CD4-positive, alpha-beta T cell treated with Interleukin-17A for 1 hour (primary cell): ENCODE measurements at places on chromosomes 12 and 14.

DNA sequence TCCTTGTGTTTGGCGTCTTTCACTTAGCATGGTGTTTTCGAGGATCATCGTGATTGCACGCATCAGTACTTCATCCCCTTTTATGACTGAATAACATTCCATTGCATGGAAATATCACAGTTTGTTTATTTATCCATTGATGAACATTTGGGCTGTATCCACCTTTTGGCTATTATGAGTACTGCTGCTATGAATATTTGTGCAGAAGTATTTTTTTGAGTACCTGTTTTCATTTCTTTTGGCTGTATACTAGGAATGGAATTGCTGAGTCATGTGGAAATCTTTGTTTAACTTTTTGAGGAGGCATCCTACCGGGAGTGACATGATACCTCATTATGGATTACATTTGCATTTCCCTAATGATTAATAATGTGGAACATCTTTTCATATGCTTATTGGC, 66.4 kb downstream of the WNK1 start:
- no peak for DNase-seq

GRCh38 chr12:57543581-57543980, 3.4 kb downstream of the DCTN2 start:
- no peak for DNase-seq

GRCh38 chr14:103746701-103747100, 31.1 kb downstream of the ZFYVE21 start:
- DNase-seq = no peak

DNA sequence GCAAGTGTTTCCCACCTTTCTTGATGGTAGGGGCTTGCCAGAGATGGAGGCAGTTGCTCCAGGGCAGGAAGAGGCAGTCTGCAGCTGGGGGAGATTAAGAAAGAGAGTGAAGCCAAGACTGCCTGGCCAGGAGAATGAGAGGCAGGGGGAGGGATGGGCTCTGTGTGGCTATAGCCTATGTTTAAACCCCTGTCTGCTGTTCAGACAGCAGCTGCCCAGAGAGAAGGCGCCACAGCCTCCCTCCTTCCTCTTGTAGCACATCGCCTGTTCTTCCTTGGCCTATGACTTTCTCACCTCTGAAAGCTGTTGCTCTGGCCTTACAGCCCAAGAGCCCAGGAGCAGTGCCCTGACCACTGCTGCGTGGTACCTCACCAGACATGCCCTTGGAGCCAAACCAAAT, 61.7 kb downstream of the EMP1 start:
- no peak for DNase-seq

DNA sequence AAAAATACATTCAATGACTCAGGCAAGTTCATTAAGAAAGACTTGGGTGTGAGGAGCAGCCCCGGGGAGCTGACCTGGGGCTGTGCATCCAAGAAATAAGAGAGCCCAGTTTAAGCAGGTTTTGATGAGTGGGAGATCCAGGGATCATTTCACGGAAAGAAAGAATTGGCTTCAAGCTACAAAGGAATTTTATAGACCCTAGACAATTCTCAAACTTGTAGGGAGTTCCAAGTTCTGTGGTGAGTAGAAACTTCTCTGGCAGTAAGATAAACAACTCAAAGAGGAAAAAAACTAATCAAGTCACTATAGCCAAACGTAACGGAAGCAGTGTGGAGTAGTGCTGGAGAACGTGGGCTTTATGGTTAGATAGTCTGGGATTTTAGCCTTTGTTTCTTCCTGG, 175.7 kb upstream of the DDHD1 start:
- DNase-seq = no peak

DNA sequence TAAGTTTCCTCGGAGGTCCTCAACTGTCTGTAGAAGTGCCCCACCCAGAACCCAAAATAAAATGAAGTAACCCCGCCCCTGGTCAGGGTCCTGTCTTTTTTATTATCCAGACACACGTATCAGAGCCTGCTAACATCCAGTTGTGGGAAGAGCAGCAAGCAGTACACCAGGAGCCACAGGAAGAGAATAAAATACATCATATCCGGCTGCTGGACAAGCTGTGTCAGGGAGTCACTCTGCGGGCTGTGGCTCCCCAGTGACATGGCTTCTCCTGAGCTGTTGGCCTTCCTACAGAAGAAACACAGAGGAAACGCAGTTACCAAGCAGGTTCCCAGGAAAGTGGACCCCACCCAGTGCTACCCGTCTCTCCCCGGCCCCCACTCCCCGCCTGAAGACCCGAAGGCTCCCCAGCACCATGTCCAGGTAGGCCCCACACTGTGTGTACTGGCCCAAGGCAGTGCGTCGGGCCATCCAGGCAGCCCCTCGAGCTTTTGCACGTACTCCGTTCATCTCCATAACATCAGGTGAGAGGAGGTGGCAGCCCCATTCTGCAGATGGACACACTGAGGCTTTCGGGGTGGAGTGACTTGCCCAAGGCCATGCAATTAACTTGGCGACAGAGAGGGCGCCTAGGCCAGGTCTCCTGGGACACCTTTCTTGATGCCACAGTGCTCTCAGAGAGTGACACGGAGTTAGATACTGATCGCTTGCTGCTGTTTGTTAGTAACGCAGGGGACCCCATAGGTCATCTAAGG, 34.3 kb upstream of the DICER1 start:
- no peak for DNase-seq

GRCh38 chr12:75508159-75508558, 3.2 kb downstream of the KRR1 start:
- DNase-seq = no peak

- DNase-seq = no peak
Measured at GRCh38 chr12:84638811-84639368, 273.7 kb downstream of the SLC6A15 start.

GRCh38 chr14:42190744-42191143, 584.1 kb downstream of the LRFN5 start:
- no peak for DNase-seq

DNA sequence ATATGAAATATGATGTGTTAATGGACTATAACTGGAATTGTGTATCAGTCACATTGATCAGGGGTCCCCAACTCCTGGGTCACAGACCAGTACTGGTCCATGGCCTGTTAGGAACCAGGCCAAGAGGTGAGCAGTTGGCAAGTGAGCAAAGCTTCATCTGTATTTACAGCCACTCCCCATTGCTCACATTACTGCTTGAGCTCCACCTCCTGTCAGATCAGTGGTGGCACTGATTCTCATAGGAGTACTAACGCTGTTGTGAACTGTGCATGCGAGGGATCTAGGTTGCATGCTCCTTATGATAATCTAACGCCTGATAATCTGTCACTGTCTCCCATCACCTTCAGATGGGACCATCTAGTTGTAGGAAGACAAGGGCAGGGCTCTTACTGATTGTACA, 72.3 kb downstream of the CDK17 start:
- no peak for DNase-seq

DNA sequence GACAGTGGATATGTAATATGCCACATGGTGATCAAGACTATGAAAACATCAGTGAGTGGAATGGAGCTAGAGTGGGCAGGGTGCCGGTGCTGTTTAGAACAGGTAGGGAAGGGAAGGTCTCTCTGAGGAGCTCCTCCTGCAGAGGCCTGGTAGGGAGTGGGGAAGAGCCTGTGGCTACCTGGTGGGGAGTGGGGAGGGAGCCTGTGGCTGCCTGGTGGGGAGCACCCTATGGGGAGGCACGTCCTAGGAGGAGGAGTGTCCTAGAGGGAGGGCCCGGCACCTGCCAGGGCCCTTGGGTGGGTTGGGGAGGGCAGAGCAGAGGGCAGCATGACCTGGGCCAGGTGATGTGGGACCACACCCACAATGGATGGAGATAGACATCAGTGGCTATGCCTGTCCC, 122.6 kb downstream of the ADGRD1 start:
- no peak for DNase-seq

GRCh38 chr12:48956279-48957140, 777 bp downstream of the ARF3 start:
- DNase-seq = peak; percentile 57

DNA sequence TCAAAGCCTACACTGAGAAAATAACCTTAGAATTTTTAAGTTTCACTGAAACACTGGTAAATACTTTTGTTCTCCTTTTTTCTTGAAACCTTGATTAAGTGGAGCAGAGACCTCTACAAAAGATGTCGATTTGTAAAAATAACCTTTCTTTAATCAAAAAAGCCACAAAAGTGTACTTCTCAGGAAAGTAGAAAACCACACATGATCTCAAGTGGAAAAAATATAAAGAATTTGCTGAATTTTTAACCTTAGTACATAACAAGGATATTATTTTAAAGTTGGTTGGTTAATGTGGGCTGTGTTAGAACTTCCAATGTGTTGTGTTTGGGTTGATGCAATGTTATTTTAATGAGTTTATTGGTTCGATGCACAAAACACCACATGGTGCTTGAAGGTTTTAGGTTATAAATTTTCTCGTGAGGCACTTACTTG, 8.6 kb downstream of the LGR5 start:
- DNase-seq = no peak

GRCh38 chr12:69779928-69780327, 41.3 kb downstream of the RAB3IP start:
- no peak for DNase-seq

GRCh38 chr12:12941450-12942350, 10.3 kb downstream of the GPRC5D start:
- DNase-seq = no peak

DNA sequence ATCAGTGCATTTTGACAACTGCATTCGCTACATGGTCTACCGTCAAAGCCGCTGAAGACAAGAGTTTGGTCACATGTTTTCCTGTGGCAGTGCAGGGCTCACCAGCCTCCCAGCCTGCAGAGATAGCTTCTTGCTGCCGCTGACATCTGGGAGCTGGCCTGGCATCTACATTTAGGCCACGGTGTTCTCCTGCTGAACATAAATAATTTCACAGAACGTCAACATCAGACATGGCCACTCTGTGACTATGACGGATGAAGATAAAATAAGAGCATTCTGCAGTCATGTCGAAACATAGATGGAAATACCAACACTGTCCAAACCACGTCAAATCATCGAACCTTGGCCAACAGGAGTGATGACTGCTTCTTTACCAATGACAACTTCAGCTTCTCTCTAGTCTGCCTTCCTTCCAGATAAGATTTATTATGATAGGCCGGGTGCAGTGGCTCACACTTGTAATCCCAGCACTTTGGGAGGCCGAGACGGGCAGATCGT, 91.2 kb downstream of the TNFAIP2 start:
- DNase-seq = no peak

DNA sequence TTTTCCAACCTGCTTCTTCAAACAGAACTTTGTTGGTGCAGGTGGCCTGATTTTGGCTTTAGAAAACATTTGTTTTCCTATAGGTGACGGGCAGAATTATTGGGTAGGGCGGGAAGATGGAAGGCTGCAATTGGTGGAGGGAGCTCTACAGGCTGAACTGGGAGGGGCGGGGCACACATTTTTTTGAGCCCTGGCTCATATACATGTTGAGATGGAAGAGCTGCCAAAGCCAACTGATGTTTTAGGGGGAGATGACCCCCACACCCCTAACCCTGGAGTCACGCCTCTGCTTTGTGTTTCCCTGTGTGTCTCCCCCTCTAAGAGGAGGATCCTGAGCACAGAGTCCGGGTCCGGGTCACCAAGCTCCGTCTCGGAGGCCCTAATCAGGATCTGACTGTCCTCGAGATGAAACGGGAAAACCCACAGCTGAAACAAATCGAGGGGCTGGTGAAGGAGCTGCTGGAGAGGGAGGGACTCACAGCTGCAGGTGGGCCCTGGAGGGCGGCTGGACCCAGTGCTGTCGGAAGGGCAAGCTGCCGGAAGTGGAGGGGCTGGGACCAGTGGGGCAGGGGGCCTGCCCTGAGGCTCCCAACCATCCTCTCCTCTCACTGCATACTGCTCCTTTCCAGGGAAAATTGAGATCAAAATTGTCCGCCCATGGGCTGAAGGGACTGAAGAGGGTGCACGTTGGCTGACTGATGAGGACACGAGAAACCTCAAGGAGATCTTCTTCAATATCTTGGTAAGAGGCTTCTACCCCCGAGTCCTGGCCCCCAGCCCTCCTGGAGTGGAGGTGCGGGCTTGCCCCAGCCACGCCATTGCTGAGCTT, 18.6 kb downstream of the AGAP2 start:
- DNase-seq = no peak

- DNase-seq = peak; percentile 53
Measured at GRCh38 chr12:54981796-54982195, 2.8 kb downstream of the TESPA1 start.
